ENCODE measurements at places on chromosomes 5 and 9. TPM values are rescaled to one million over a fixed set of nuclear protein-coding genes. Genes with fewer than 3 reads are reported as not detected.

The GRIN3A gene
- not detected for total RNA-seq

The KIAA1958 gene
- total RNA-seq, result 6.6 TPM

The NEUROG1 gene
- not detected for total RNA-seq

The ASTN2 gene
- 10.1 TPM for total RNA-seq

The LECT2 gene
- total RNA-seq, result not detected

The PRUNE2 gene
- 0.35 TPM for total RNA-seq

Data from NCI-H460 (cell line).